Stimulated activated CD4-positive, alpha-beta T cell treated with anti-CD3 and anti-CD28 coated beads, TNF-alpha, amount 100 ng/mL, for 1 hour (primary cell): ENCODE measurements at places on chromosomes 7 and 10.

- DNase-seq = no peak
These were observed 4.4 kb downstream of the MRLN start for GRCh38 chr10:59748834-59749233.

DNA sequence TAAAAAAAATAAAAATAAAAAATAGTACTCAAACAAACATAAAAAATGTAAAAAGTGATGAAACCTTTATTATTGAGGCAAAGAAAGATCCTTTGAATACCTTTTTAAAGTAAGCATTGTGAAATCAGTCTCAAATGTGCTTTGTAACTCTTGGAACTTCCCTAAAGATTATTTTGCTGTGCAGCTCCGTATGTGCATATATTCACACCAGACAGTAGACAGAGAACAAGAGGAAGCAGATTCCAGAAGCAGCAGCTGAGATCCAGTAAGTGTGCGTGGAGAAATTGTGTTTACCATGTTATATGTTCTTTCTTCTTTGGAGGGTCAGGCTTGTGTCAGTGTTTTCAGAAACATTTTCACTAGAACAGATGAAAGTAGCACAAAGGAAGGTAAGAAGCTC lies 324.9 kb downstream of the AGMO start:
- DNase-seq = no peak

DNA sequence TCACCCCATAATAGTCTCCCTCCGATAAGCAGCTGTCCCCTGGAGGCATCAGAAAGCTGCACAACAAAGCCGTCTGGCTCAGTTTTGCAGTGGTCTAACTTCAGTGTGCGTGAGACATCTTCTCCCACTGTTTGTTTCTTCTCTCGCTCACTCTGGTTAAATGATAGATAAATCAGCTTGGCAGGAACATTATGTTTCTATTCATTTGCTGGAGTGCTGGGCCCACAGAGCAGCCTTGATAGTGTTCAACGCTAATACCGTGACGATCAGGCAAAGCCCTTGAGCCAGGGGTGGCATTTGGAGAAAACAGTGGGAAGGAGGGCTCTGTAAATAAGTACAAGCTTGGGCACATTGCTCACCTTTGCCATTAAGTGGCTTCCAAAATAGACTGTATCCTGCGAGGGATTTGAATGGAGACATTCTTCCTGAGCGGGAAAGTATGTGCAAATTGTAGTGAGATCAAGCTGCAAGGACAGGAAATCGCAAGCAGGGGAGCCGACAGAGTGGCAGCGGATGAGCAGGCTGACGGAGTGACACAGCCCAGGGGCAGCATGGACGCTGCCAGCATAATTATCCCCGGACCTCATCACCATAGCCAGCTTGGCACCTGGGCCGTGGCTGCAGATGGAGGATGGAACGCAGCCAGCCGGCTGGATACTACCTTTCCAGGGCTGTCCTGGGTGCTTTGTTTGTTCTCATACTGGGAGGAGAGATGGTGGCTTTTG lies 256.8 kb upstream of the FZD8 start:
- no peak for DNase-seq

DNA sequence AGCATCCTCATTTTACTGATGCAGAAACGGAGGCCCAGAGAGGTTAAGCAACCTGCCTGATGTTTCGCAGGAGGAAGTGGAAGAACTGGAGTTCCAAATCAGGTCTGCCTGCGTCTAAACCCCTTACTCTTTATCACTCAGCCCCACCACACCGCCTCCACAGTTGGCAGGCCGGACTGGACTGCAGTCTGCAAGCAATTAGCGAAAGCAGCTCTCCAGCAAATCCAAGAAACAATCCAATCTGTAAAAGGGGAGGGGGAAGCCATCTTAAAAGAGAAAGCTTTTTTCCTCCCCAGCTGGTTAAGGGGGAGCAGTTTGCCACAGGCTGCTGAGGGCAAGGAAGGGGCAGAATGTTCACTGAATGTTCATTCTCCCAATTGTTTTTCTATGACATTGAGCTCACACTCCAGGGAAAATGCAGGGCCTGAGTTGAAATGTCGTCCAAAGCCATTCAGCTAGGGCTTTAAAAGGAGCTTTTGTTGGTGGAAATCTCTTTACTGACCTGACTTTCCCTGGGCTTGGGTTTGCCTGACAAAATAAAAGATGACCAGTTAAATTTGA lies 350.1 kb downstream of the RNLS start:
- no peak for DNase-seq

- no peak for DNase-seq
These were observed 5.9 kb downstream of the LRRC4 start for GRCh38 chr7:128025380-128025779.

DNA sequence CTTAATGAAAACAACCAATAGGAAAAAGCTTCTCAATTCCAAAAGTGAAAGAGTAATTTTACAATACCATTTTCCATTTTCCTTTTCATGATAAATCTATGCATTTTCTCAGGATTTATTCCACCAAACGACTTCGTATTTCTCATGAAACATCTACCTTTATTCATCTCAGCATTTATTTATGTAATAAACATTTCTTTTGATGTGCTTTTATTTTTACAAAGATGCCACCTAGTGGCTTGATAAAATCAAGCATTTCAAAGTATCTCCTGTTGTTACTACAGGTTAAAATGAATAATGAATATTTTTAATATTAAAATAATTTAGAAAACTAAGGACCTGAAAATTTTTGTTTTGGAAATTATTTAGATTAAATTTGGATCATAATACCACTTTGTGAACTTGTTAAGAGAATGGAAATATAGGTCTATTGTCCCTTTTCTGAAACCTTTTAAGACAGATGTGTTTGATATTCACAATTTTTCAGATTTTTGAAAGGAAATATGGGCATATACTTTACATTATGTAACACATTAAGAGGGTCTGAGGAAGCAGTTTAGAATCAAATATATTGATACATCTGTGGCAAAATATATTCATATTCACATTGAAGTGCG lies 2.7 kb upstream of the IQUB start:
- DNase-seq = no peak

GRCh38 chr10:77007834-77008233 lies 629.8 kb downstream of the KCNMA1 start:
- DNase-seq = no peak

DNA sequence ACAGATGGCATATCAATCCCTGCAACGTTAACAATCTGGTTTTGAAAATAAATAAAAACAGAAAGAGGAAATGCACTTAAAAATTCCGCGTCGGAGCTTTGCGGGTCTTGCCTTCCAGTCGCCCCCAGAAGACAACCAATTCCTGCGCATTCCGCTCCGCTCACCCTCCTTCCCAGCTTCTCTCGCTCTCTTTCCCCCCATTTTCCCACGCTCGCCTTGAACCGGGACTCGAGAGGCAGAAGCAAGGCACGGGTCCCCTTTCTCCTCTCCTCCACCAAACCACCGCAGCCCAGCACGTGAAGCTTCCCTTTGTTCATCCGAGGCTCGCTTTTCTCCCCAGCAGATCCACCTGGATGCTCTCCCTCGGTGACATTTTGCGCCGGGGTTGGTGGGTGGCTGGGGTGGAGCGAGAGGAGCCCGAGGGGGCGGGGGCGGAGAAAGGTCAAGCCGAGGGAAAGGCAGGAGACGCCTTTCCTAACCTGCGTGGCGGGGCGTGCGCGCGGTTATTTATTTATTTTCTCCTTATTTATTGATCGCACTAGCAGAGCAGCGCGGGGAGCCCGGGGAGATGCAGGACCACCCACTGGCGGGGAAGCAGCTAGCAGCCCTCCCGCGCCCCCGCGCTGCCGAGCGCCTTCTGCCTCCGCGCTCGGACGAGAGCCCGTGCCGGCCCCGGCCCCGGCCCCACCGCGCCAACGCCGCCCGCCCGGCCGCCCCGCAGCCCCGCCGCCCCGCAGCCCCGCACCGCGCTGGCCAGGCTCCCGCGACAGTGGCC lies at the start of gene KCND2:
Gene KCND2 (plus strand): TSS at position 475 of the 775 bp plus-strand sequence.
- DNase-seq = no peak

GRCh38 chr10:130358981-130359650 lies 222.9 kb downstream of the GLRX3 start:
- DNase-seq = no peak

DNA sequence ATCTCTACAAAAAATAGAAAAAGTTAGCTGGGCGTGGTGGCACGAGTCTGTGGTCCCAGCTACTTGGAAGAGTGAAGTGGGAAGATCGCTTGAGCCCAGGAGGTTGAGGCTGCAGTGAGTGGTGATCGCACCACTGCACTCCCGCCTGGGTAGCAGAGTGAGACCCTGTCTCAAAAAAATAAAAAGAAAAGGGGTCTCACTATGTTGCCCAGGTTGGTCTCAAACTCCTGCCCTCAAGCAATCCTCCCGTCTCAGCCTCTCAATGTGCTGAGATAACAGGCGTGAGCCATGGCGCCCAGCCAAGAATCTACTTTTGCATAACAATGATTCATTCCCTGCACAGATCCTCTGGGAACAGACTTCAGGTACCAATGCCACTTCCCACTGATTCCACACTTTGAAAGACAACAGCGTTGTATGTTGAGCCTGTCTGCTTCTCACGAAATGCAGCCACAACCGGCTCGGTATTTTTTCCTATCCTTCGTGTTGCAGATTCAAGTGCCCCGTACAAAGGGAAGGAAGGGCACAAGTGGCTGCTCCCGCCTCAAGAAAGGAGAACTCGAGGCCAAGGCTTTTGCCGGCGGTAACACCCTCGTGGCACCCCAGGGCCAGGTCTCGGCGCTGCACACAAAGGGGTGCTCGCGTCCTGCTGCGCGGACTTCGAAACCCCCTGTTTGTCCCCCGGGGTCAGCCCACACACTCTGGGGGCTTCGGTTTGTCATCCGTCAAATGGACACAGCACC lies 745 bp downstream of the DAGLB start:
- DNase-seq = no peak

- DNase-seq = no peak
These were observed 21.2 kb downstream of the ZMIZ2 start for GRCh38 chr7:44769776-44770294.

DNA sequence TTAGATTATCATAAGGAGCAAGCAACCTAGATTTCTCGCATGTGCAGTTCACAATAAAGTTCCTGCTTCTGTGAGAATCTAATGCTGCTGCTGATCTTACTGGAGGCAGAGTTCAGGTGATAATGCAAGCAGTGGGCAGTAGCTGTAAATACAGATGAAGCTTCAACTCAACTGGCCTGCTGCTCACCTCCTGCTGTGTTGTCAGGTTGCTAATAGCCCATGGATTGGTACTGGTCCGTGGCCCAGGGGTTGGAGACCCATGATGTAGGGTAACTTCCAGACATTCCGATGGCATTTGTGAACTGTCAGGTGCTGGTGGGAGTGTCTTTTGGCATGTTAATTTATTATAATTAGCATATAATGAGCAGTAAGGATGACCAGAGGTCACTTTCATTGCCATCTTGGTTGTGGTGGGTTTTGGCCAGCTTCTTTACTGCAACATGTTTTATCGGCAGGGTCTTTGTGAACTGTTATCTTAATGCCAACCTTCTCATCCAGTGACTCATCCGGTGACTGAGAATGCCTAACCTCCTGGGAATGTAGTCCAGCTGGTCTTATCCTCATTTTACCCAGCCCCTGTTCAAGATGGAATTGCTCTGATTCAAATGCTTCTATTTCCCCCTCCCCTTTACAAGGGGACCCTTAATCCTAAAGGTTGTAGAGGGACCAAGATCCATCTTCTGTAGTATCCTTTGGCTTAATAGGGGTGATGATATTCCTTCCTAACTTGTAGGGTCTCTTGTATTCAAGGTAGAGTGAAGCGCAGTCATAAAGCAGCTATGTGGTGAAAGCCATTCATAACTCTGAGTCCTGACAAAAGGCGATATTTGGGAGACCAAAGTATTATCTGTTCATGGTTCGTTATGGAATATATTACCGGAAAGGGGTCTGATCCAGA lies 165.8 kb downstream of the CCSER2 start:
- DNase-seq = no peak

- no peak for DNase-seq
These were observed 237.5 kb upstream of the HPS1 start for GRCh38 chr10:98684019-98684899.

GRCh38 chr10:986137-986825 lies 2.0 kb upstream of the GTPBP4 start:
- DNase-seq = no peak

DNA sequence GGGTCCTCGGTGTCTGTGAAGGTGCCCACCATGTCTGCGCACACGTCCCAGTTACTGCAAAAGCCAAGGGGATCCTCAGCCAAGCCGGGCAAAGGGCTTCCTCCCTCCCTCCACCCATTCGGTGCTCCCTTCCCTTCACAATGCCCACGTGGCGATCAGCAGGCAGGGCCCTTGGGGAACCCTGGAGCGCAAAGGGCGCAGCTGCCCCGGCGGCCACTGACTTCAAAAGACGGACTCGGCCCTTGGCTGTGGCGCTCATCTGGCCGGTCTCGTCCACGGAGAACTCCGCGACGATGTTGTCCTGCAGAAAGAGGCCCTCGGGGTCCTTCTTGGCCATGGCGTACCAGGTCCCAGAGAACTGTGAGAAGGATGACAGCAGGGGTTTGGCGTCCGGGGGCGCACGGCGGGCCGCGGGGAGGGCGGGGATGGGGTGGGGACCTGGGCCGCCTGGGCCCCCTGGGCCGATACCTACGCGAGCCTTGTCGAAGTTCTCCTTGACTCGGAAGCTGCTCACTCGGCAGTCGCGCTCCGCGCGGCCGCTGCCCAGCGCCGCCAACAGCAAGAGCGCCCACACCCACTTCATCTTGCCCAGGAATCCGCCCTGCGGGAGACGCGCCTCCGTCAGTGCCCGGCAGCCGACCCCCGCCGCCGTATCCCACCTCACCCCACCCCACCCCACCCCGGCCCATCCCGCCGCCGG lies 439 bp downstream of the RBP4 start:
- DNase-seq = no peak

GRCh38 chr10:15642095-15642494 lies 77.6 kb downstream of the ITGA8 start:
- DNase-seq = no peak

DNA sequence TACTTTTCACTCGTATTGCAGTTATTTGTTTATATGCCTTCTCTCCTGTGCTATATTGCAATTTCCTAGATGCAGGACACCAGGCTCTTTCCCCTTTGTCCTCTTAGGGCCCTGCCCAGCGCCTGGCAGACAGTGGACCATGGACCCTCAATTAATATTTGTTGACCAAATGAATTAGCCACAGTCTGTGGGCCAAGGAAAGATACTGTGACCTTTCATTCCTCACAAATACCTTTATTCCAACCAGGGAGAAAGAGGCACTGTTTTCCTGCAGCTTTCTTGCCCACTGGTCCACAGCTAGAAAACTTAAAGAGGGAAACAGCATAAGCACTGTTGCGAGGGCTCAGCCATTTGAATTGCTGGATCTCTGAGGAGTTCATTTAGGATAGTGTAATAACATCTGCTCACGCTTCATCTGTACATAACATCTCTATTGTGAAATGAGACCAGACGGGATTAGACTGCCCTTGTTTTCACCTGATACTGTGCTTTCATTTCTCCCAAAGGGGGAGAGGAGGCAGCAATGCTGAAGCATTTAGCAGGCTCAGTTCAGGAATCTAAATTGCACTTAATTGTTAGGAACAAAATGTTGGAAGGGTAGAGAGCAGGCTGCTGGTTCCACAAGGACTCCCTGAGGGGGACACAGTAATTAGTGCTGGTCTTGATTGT lies 46.7 kb downstream of the TNS3 start:
- DNase-seq = no peak

- DNase-seq = no peak
These were observed 637.4 kb downstream of the LRMDA start for GRCh38 chr10:76068856-76069255.

- DNase-seq = no peak
These were observed 699 bp downstream of the GHITM start for GRCh38 chr10:84140036-84140379.
